ENCODE measurements at places on chromosomes 6 and 20. TPM values are rescaled to one million over a fixed set of nuclear protein-coding genes. Genes with fewer than 3 reads are reported as not detected.

ZNF334 gene
- 3.0 TPM for total RNA-seq

CFAP61 gene
- not detected for total RNA-seq

HS3ST5 gene
- not detected for total RNA-seq

ENPP1 gene
- under 0.01 TPM for total RNA-seq

ADGRF4 gene
- under 0.01 TPM for total RNA-seq
